ENCODE measurements at places on chromosomes 3 and 15.
A peak's percentile ranks its signal among the peaks of the same experiment; 100 is the strongest.

DNA sequence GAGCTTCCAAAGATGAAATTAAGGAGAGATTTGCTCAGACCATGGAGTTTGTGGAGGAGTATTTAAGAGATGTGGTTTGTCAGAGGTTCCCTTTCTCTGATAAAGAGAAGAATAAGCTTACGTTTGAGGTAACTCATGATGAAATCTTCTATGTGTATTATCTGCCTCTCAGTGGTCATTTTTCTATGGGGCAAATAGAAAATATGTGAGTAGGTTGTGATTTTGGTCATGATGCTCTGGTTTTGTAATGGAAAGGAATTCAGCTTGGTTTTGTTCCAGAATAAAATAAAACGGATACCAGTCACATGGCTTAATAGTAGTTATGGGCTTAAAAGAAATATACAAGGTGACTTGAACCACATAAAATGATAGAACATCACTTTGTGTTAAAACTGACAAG lies 181.1 kb downstream of the ITPR1 start:
- DNase-seq: no peak

GRCh38 chr3:45272032-45272810 lies 46.1 kb upstream of the TMEM158 start:
- no peak for DNase-seq

DNA sequence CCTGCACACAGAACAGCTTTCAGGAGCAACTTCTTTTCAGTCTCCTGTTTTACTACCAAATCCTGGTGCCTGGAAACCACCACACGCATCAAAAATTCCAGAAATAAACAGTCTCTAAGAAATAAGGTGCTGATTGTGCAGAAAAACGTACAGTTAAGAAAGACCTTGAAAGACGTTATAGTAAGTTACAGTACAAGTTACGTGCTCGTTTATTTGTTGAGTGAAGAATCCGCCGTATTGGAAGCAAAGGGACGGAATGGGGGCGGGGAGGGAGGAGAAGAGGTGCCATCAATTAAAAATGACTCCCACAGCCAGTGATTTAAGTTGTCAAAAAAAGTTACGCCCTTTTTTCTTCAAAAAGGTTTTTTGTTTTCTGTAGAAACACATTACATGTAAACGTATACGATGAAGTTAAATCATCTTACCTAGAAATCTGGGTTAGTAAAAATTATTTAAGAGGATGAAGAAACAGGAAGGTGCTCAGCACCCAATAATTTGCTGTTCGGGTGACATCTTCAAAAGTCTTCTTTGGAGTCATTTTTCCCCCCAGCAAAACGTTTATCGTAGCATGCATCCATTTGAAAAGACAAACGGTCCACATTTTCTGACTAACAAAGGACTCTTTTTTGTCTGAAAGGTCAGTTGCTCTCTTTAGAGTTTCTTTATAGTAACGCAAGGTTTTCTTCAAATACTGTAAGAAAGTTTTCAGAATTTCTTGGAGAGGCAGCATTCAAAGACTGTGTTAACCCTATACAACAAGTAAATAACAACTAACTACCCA lies 782 bp upstream of the UACA start:
- no peak for DNase-seq

GRCh38 chr3:73225146-73225855 lies 163.8 kb downstream of the EBLN2 start:
- no peak for DNase-seq

GRCh38 chr3:129398803-129399144 lies 29.7 kb downstream of the EFCAB12 start:
- DNase-seq: no peak

DNA sequence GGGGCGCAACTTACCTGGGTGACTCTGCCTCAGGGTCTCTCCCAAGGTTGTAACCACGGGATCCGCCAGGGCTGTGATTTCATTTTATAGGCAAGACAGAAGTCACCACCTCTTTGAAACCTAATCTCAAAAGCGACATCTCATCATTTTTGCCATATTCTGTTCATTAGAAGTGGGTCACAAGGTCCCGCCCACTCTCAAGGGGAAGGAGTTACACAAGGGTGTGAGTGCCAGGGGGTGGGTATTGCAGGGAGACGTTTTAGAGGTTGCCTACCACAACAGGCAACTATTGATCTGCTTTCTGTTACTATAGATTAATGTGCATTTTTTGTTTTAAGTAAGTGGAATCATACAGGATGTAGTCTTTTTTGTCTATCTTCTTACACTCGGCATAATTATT lies 56.6 kb upstream of the ADPGK start:
- DNase-seq: no peak

GRCh38 chr3:54837964-54838363 lies 89.9 kb downstream of the LRTM1 start:
- DNase-seq: peak; percentile 56

GRCh38 chr3:65587650-65588439 lies 450.9 kb downstream of the MAGI1 start:
- no peak for DNase-seq

- no peak for DNase-seq
These were observed 196.7 kb downstream of the PLCH1 start for GRCh38 chr3:155548195-155548594.
